ENCODE measurements at places on chromosomes 7 and 10.
A peak's percentile ranks its signal among the peaks of the same experiment; 100 is the strongest.

- peak; percentile 89 for DNase-seq
Measured at GRCh38 chr10:72337039-72337629, 17.6 kb downstream of the DNAJB12 start.

GRCh38 chr10:14838582-14839304, 637 bp downstream of the HSPA14 start:
- peak; percentile 89 for DNase-seq

DNA sequence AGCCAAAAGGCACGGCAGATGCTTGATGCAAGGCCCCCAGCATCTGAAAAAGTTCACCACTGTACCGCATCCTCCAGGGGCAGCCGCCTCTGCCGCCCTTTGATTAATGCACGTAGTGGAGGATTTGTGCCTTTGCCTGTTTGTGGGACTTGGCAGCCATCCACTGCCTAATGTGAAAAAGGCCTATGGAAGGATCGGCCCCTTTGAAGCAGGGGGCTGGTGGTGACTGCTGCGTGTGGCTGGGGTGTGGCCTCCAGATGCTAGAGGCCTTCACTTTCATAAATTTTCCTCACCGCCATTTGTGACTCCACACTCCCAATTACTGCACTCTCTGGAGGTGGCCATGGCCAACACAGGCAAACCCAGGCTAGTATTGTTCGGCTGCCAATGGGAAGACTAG, 226.0 kb downstream of the BMPER start:
- DNase-seq = no peak

- no peak for DNase-seq
Measured at GRCh38 chr10:31912289-31912688, 16.3 kb downstream of the ARHGAP12 start.

DNA sequence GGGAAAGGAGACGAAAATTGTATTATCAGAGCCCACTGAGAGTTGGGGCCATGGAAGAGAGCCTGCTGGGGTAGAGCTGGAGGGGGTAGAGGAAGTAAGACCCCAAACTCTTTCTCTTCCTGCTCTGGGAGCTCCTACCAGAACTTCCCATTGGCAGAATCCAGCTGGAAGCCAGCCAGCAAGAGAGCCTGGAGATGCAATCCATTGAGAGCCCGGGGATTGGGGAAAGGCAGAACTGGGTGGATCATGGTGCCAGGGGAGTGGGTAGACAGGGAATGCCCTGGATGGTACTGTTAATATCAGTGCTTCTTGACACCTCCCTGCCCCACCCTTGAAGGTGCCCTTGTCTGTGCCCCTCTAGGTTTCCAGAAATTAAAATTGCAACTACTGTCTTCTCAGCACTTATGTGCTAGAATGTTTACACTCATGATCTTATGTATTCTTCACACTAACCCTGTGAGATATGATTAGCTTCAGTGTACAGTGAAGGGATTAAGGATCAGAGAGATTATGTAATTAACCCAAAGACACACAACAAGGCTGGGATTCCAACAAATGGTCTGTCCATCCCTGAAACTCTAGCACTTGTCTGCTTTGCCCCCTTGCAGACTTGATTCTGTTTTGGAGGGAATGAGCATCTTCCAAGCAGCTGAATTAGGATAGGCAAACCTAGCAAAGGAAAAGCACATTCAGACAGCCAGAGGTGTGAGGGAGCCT, 154.1 kb downstream of the C10orf105 start:
- DNase-seq = no peak

- peak; percentile 72 for DNase-seq
Measured at GRCh38 chr7:157851501-157852067, 514.8 kb downstream of the DNAJB6 start.

DNA sequence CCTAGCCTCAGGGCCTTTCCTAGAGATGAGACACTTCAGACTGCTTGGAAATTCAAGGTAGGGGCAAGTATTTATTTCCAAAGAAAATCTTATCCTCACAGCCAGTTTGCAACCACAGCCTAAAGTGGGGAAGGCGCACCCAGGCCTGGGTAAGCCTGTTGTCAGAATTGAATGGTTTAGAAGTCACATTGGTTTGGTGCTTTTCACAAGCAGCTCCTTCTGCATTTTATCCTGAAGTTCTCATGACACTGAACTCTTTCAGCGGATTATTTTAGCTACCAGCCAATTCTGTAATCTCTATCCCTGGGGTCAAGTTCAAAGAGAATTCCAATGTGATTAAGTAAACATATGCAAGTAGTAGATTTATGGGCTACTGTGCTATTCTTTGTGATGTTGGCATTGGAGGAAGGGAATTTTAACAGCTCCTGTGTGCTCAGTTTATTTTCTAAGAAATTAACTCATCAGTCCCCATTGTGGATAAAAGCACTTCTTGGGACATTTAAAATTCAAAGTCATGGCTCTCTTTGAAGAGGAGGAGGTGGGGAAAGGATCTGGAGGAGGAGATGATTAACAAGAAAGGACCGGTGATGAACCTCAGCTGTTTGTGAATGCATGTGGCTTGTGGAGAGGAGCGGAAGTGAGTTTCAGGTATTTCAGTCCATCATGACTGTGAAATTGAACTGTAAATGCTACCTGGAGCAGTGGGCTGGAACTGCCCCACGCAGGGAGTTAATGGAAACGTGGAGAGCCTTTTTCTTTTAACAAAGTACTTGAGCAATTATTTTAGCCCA, 90.2 kb upstream of the CACUL1 start:
- no peak for DNase-seq

GRCh38 chr10:124013916-124014315, 79.5 kb downstream of the CHST15 start:
- DNase-seq = no peak

- DNase-seq = no peak
Measured at GRCh38 chr10:111360260-111360925, 283.6 kb downstream of the ADRA2A start.

- DNase-seq = no peak
Measured at GRCh38 chr10:34236931-34237330, 578.2 kb downstream of the PARD3 start.

DNA sequence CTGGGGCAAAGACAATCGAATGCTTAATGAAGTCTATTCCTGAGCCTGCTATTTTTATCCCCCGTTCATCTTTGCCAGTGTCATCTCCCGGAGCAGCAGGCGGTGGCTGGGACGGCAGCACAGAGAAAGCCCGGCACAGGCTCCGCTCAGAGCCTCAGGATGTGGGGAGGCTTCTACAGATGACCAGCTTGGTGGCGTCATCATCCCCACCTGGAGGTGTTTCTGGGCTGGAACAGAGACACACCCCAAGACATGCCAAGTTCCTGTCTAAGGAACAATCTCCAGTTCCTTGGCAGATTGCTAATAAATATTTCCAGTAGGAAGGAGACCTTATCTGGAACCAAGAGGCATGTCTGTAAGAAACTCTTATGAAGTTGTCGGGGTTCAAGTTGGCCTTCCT, 552.4 kb upstream of the MGMT start:
- DNase-seq = no peak

- no peak for DNase-seq
Measured at GRCh38 chr7:117508676-117509075, 28.9 kb downstream of the CFTR start.

GRCh38 chr7:98250789-98251188, 1.2 kb downstream of the TECPR1 start:
- DNase-seq = no peak

- DNase-seq = no peak
Measured at GRCh38 chr7:94280851-94281250, 113.8 kb upstream of the COL1A2 start.

DNA sequence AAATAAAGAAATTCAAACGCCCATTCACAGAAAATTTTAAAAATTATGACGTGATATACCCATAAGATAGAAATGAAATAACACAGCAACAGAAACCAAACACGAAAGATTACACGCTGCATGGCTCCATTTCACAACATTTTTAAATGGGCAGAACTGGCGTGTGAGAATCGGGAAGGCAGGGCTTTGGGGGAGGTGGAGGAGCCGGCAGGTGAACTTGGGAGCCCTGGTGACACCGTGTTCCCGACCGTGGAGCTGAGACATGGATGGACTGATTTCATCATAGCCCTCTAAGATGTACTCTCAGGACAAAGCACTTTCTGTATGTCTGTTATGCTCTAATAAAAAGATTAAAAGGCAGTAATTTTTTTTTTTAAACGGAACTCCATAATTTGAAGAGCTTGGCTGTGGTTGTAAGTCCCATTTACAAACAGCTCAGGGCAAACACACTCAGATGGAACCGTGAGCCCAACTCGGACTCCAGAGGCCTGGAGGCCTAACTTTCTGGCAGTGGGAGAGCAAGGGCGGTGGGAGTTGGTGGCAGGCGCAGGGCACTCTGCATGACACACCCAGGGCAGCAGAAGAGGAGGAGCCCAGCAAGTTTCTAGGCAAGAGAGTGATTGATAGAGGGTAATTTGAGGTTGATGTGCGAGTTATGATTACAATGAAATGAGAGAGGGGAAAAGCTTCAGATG, 203.4 kb downstream of the MAD1L1 start:
- DNase-seq = no peak

DNA sequence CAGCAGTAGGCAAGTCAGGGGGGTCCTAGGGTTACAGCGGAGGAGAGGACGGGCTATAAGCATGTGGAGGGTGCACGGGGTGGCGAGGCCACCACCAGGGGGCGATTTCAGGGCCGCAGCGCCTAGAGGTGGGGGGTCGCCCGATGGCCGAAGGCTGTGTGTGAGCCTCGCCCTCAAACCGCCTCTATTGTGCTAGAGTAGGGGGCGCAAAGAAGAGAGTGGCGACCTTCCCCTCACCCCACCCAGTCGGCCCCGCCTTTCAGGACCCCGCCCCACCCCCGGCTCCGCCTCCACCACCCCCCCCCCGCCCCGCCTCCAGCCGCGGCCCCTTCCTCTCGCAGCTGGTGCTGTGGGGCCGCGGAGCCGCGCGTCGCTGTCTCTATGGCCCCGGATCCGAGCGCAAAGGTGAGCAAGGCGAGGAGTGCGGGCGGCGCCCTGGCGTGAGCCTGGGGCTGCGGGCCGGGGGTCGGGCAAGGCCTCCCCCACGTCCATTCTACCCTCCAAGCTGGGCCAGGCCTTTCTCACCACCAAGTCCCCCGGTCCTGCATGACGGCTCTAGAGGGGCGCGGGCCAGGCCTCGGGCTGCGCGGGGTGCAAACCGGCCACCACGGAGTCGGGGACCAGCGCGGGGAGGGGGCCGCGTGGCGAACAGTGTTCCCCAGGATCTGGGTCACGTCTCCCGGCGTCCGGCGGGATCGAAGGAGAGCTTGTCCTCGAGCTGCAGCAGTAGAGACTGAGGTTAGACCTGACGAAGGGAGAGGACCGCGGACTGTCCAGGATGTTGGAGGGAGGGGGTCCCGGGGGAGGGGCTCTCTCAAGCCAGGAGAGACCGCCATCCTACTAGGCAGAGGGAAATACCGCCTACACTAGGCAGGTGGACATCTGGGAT, at the start of gene SEMA4G:
Gene SEMA4G, plus strand, starts transcription at position 318 of the 889 bp plus-strand sequence. CDS start 3,409 bp downstream, outside the sequence.
- DNase-seq = peak; percentile 91

DNA sequence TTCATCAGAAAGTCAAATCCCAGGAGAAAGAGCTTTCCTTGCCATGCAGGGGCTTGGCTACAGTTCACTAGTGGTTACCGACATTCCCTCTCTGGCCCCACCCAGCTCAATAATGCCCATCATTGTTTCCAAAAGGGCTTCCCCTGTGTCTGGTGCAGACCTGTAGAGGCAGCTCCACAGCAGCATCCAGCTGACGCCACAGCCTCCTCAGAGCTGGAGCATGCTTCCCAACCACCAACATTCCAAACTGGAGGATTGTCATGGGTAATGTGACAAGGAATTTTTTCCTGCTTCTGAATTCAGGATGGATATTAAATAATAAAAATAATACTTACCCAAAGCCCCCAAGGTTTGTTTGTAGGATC, 77.4 kb downstream of the ZNF365 start:
- no peak for DNase-seq

DNA sequence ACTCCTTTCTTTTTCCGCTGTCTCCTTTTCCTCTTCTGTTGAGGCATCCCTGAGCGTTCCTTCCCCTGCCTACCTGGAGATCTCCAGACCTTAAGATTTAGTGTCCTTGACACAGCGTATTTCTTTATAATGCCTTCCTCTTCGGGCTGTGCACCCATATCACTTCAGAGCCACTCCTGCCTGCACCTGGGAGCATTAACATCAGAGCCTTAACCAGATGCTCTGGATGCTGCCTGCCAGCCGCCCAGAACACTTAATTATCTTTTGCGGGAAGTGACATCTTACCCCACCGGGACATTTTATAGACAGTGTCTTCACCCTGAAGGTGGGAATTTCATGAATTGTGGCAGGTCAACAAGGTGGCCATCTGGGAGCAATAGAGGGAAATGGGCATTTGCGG, 24.2 kb downstream of the UBTD1 start:
- no peak for DNase-seq

- DNase-seq = no peak
Measured at GRCh38 chr7:158077934-158078910, 509.4 kb downstream of the PTPRN2 start.

DNA sequence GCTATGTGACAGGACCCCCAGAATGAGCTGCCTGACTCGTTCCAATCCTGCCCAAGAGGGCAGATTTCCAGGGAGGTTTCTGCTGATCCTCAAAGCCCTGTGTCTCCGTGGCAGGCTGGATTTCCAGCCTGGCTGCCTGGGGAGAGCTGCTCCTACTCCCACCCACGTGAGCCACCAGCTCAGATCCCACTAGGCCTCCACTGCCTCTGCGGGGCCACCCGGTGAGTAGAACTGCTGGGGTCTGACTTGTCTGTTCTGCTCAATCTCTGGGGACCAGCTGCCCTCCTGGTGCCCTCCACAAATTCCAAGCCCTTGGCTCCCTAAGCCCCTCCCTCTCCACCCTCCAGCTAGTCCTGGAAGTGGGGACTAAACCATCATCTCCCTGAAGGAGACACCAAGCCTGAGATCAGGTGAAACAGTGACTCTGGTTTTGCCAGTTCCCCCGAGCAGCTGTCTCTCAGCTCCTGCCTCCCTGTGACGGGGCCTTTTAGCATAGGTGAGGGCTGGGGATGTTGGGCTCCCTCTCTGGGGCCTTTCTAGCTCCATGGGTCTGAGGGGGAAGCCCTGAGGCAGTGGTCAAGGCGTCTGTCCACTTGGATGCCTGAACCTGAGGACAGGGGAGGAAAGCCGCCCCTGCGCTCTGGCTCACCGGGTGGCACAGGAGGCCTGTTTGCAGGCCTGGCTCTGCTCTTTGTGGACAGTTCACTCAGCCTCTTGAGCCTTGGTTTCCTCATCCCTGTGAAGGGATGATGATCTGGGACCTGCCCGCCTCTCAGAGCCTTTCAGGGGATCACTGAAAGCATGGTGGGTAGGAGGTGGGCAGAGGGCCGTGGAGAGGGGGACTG, 5.6 kb downstream of the FAM241B start:
- no peak for DNase-seq
